ENCODE measurements at places on chromosomes 6 and 20.

DNA sequence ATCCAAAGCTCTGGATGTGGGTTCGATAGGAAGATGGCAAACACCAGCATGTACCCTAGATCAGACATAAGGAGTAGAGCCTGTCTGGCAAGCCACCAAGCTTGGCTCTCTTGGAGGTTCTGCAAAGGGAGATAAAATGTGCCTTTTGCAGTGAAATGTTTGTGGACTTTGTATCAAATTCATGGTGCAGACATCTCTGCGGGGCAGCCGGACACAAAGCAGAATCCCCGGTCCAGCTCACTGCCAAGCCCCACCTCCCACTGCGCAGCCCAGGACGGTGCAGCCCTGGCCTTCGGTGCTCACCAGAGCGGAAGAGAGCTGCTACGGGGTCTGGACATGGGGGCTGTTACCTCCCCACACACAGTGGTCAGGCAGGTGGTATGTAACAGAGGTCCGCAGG lies 333.6 kb upstream of the JARID2 start:
- no peak for DNase-seq

- peak; percentile 75 for DNase-seq
Measured at GRCh38 chr20:22577515-22578220, 6.7 kb downstream of the FOXA2 start.

DNA sequence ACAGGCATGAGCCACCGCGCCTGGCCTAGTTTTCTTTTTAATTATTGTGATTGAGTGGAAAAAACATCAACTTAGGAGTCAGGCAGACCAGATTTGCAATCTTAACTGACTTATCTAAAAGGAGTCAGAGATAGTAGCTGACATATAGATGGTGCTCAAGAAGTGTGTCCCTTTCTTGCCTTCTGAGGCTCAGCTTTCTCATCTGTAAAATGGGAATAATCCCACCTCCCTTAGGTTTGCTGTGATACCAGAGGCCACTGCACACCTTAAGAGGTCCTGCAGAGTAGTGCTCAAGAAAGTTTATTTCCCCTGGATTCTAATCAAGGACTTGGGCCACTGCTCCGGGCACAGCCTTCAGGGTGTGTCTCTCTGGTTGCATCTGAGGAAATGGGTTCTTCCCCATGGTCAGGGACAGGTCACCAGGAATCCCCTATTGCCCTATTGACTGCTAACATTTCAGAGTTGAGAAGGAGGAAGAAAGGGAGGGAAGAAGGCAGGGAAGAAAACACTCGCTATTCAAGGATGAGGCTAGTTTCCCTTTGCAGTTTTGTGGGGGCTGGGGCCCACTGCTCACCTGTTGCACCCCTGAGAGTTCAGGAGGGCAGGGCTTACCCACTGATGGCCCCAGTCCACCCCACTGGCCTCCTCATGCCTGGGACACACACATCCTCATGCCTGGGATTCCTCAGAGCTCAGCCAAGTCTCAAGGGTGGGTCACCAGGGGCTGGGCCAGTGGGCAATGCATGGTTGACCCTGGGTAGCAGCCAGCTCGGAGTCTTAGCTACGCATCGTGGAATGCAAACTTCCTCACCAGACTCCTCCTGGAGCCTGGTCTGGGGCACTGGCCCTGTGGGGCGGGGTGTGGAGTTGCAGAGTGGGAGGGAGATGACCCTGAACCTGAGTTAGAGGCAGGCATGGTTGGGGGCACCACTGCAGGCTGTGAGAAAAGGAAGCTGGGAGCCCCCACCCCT lies 21.2 kb downstream of the C6orf132 start:
- DNase-seq, result peak; percentile 41

DNA sequence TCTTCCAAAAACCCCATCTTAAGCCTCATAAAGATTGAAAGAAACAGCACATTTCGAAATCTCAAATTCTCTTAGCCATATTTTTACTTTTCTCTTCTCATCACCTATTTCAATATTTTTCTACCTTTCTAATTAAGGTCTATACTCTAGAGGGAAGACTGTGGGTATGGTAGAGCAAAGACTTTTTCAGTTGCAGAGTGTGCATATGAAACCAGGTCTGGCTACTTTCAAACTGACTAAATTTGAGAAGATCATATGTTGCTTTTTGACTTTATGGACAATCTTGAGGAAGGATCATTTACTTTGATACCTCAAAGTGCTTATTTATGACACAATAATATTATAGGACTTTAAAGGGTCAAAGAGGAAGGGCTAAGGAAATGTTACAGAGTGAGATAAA lies 20.7 kb downstream of the FILIP1 start:
- DNase-seq, result no peak

GRCh38 chr6:5279891-5280338 lies 18.6 kb downstream of the FARS2 start:
- no peak for DNase-seq

- no peak for DNase-seq
Measured at GRCh38 chr20:48962976-48963771, 41.7 kb downstream of the ARFGEF2 start.

DNA sequence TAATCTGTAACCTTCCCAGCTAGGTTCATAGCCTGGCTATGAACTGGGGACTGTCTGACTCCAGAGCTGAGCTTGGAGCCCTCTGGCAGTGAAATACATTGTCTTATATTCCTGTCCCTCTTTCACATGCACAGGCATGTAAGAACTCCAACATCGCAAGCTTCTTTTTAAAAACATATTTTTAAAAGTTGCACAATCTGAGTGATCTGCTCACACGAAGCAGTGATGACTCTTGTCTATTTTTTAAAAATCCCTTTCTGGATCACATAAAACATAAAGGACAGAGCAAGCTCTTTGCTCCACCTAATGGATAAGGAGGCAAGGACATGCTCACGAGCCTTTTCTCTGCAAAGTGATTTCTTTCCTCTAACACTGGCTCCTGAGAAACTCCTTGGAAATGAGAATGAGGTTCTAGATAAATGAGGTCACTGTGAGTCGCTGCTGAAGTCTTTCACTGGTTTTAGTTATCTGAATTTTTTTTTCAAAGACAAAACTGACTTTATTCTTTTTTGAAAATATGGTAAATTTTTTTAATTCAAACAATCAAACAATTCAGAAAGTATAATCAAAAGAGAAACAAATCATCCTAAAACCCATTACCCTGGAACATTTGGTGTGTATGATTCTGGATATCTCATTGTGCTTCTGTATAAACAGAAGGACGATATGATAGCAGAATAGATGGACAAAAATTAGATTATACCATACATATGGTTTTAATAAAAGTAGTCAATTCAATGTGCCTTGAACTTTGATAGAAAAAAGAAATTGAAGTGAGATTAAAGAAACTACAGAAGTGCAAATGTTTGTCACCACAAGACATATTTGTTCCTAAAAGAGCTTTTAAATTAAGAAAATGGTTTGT lies 30.8 kb downstream of the IL20RA start:
- DNase-seq, result peak; percentile 69

- DNase-seq, result no peak
Measured at GRCh38 chr6:122621638-122622037, 11.4 kb downstream of the PKIB start.

GRCh38 chr20:18802012-18802634 lies 11.5 kb upstream of the SCP2D1 start:
- DNase-seq, result no peak
